Activated CD8-positive, alpha-beta memory T cell treated with anti-CD3 and anti-CD28 coated beads, Interleukin-2, amount 50 U/mL, for 48 hours (primary cell): ENCODE measurements at places on chromosomes 7 and 10.

- DNase-seq = no peak
Measured at GRCh38 chr7:3482147-3482921, 181.3 kb downstream of the SDK1 start.

DNA sequence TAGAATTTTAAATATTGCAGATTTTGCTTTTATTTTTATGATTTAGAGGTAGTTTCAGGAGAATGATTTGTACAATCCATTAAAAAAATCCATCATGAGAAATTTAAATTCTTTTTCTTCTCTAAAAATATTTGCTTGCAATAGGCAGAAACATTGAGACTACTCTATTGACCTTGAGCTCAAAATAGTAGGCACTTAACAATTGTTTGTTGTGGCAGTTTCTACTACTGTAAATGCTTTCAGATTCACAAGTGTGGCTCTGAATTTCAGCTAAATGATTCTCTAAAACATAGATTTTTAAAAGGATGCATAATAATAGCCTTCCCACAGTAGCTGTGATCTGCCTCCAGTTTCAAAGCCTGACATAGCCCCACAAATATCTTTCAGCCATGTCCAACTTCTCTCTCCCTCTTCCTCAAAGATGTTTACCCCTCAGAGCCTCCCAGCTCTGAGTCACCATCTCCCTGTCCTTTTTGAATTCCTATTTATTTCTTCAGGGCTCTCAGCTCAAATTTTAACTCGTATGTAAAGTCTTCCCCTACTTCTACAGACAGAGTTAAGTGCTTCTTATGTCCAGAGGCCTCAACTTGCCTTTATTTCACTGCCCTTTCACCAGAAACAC lies 160.5 kb downstream of the AOAH start:
- no peak for DNase-seq

- no peak for DNase-seq
Measured at GRCh38 chr7:18402488-18403183, 92.9 kb upstream of the HDAC9 start.

- no peak for DNase-seq
Measured at GRCh38 chr7:77903597-77903996, 105.0 kb downstream of the PHTF2 start.

DNA sequence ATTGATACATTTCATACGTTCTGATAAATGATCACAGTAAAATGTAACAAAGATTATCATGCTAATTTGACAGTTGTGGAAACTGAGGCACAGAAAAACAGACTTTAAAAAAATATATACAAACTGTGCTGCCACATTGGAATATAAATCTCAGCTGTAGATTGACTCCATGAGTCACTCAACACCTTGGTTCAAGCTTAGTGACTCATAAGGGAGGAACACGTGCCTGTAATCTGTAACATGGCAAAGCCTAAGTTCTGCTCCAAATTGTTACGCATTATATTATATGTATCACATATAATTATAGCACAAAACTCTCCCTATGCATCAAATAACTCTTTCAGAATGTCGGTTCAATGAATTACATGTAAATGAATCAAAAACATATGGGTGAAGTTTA lies 1047.5 kb downstream of the GATA3 start:
- DNase-seq = no peak
